OCI-LY7 (cell line): ENCODE measurements at places on chromosomes 1 and 21.

GRCh38 chr1:15712168-15712567 lies 23.9 kb upstream of the SLC25A34 start:
- DNase-seq, result no peak

DNA sequence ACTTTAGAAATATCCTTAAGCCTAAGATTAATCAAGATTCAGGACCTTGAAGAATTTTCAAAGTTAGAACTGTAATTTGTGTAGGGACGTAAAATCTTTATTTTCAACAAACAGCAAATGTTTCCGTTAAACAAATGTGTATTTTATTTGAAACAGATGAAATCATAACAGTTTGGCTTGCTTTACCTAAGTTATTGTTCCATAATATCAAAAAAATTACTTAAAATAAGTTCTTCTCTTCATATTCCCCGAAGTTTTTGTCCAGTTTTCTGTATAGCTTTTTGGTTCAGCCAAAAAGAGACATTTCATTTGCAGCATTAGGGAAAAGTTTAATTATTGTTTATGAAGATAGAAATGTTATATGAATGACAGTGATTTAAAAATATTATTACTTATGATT lies 100.1 kb downstream of the NFIA start:
- no peak for DNase-seq

DNA sequence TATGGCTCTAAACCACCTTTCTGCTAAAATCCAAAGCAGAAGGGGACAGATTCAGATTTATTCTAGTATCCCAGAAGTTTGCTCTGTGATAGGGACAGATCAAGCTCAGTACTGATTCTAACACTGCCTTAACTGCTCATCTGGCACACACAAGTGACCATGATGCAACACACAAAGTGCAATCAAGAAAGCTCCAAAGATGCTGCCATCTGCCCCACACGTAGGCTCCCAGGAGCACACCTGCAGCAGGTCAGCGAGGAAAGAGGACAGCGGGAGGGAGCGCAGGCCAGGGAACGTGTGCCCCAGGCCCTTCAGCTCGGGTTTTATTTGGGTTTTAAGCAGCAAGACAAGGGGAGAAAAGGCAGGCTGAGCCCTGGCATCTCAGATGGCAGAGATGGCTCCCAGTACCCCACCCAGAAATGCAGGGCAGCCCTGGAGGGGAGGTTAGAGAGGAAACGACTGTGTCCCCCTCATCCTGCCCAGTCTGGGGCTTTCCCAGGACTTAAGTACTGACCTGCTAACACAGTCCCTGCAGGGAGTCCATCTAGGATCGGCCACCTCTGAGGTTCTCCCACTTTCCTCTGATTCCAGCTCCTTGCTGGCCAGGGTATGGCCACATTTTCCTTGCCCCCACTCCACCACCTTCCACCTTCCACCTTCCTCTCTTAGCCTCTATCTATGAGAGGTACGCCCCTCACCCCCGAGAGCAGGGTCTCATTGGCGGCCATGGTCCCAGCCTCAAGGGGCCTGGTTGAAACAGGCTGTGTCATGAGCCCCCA lies 1.2 kb downstream of the TRIM11 start:
- peak; percentile 23 for DNase-seq

DNA sequence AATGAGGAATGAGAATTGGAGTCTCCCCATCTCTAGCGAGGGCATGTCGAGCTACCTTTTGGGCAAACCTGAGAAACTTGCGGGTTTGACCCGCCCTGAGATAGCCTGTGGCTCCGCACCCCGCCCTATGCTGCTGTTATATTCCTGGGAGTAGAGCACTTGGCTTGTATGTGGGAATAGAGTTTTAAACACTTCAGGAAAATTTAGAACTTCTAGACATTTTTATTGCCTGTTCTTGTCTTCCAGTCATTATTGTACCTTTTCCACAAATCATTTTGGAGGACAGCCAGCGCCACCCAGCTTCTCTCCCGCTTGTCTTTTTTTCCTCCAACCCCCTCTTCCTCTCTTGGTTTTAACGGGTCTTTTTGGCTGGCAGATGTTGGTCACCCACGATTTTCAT lies 738 bp downstream of the GNPAT start:
- peak; percentile 53 for DNase-seq

DNA sequence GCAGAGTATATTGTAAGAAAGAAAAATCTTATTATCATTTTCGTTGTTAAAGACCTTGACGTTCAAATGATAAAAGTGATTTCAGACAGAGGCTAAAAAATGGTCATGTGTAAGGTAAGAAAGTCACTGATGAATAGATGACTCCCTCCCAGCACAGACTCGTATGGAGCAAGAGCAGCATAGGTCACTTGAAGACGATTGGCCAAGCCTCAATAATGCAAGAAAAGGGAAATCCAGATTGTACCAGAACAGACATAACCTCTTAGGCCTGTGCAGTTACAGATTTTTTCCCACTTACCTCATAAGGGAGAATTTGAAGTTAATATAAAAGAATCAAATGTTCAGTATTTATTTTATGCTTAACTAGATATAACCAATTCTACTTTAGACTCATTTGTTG lies 16.3 kb upstream of the OLFML2B start:
- DNase-seq, result no peak

- no peak for DNase-seq
Observed at GRCh38 chr1:228836427-228836826, 101.1 kb downstream of the RHOU start.

GRCh38 chr1:25540750-25541342 lies 2.6 kb upstream of the LDLRAP1 start:
- DNase-seq, result no peak

DNA sequence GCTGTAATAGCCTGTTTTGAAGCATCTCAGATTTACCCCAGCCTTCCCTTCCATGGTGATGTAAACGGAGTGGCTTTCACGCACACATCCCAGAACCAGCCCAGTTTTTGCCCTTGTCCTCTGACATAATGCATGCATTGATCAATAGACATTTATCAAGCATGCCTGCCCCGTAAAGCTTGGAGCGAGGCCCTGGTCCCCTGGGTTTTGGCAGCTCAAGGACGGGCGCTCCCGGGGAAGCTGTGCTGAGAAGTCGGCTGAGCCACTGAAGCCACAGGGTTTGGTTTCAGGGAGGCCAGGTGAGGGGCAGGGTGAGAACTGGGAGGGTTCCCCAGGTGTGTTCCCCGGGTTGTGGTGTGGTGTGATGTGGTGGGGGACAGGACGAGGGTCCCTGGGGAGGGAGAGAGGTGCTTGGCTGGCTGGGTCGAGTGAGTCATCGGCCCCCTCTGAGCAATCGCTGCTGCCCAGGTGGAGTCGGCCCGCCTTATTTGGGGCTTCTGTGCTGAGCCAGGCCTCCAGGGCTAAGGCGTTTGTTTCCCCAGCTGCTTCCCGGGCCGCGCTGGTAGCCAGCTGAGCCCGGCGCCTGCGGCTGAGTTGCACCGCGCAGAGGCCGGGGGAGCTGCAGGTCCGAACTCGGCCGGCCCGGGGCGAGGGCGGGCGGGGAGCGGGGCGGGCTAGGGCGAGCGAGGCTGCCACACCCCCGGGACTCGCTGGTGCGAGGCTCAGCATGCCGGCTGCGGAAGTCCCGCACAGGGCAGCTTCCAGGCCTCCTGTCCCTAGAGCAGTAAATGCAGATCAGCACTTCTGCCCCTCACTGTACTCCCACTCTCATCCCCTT lies 23.6 kb downstream of the ATP2B4 start:
- peak; percentile 77 for DNase-seq

DNA sequence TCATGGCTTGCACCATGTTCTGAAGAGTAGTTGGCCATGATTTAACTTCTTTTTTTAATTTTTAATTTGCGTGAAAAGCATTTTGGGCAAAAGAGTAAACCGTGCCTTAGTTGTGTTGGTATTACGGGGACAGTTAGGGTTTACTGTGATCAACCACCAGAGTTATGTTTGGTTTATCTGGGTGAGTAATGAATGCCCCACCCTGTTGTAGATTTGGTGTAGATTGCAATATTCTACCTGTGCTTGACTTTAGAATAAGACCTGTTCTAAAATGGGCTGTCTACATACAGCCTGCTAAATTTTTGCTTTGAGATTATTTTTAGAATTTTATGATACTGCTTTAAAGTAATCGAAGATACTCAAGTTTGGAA lies 1.4 kb downstream of the USP25 start:
- DNase-seq, result peak; percentile 13

GRCh38 chr1:211326528-211327345 lies at the start of gene TRAF5:
Gene TRAF5, plus strand, starts transcription at chr1:211326833. Its CDS starts 26,407 bp downstream, at chr1:211353240.
- peak; percentile 65 for DNase-seq

DNA sequence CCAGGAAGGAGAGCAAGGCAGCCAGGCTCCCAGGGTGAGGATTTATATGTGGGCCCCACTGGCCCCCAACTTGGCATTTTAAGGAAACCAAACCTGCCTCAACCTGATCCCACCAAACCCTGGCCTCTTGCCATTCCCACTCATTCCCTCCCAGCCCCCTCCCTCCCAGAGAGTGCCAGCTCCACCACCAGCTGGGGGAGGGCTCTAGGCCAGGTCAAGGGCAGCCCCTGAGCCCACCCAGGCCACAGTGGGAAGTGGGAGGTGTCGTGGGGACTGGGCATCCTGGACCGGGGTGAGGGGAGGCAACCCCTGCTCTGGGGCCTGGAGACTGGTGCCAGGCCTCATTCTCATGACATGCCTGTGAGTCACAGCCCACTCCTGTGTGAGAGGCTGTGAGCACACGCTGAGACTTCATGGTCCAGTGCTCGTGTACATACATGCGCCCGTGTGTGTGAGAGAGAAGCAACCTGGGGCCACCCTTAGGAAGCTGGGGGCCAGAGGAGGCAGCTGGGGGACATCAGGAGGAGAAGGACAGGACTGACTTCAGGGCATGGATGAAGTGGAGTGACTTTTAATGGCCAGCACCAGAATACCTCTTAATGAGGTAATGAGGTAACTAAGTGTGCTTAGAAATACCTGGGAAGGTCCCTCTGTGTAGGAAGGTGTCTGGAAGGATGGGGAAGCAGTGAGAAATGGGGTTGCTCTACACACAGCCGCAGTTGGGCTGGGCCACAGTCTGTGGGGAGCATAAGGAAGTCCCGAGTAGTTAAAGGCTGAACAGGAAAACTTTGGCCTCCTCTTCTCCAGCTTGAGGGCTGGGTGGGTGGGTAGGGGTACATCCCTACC lies at the start of gene S100A2:
S100A2 (minus strand) TSS at position 316 of the 846 bp plus-strand sequence. CDS start 1,967 bp downstream, outside the sequence.
- no peak for DNase-seq

DNA sequence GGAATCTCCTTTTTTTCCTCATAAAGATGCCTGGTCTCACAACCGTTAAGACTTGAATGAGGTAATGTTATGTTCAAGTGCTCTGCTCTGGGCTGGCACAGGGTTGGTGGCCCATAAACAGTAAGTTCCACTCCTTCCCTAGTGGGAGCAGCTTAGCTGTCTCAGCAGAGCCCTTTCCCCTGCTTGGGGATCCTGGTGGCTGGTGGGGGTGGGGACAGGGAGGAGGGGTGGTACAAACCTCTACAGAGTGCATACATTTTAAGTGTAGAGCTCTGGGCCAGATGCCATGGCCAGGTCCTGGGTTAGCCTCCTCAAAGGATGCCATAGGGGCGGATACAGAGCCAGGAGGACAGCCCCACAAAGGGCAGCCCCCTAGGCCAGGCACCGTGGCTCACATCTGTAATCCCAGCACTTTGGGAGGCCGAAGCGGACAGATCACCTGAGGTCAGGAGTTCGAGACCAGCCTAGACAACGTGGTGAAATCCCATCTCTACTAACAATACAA lies 20.7 kb upstream of the PADI1 start:
- no peak for DNase-seq

DNA sequence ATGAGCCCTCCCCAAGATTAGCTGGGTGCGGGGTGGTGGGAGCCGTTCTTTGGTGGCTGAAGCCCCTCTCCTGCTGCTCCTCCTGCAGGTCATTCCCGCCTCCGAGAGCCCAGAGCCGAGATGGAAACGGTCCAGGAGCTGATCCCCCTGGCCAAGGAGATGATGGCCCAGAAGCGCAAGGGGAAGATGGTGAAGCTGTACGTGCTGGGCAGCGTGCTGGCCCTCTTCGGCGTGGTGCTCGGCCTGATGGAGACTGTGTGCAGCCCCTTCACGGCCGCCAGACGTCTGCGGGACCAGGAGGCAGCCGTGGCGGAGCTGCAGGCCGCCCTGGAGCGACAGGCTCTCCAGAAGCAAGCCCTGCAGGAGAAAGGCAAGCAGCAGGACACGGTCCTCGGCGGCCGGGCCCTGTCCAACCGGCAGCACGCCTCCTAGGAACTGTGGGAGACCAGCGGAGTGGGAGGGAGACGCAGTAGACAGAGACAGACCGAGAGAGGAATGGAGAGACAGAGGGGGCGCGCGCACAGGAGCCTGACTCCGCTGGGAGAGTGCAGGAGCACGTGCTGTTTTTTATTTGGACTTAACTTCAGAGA lies 448 bp downstream of the G0S2 start:
- DNase-seq, result no peak

- peak; percentile 44 for DNase-seq
Observed at GRCh38 chr1:186404454-186405051, 28.9 kb downstream of the ODR4 start.

GRCh38 chr1:84103197-84103992 lies 40.7 kb upstream of the PRKACB start:
- DNase-seq, result no peak

DNA sequence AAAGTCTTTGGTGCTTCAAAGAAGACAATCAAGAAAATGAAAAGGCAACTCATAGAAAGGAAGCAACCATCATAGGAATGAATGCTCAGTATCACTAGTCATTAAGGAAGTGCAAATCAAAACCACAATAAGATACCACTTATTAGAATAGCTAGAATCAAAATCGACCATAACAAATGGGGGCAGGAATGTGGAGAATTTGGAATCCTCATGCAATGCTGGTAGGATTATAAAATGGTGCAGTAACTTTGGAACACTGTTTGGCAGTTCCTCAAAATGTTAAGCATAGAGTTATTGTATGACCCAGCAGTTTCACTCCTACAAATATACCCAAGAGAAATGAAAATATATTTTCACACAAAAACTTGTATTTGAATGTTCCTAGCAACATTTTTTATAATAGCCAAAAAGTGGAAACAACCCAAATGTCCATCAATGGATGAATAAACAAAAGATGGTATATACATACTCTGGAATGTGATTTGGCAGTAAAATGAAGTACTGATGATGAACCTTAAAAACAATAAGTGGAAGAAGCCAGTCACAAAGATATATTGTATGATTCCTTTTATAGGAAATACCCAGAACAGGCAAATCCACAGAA lies 105.6 kb downstream of the MIS18A start:
- no peak for DNase-seq

DNA sequence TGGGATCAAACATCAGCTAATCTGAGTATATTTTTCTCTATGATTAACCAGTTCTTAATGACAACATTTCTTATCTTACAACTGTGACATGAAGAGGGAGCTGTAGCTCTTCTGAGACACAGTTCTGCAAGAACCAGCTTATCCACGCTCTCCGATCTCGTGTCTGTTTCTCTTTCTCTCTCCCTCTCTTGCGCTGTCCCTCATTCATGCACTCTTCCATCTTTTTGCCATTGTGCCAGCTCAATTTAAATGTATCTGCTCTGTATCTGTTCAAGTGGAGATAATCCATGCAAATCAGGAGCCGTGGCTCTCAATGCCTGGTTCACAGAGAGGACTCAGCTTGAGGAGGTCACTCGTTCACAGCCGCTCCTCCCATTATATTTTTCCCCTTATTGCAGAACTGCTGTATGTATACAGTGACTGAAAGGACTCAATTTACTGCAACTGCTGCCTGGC lies 494.7 kb upstream of the ADGRL2 start:
- DNase-seq, result no peak
